ENCODE measurements at places on chromosomes 7 and 10. TPM values are rescaled to one million over a fixed set of nuclear protein-coding genes. Genes with fewer than 3 reads are reported as not detected.

The RAMP3 gene
- total RNA-seq = 116 TPM

The C7orf57 gene
- not detected for total RNA-seq

The PON1 gene
- total RNA-seq = not detected

The ZPBP gene
- not detected for total RNA-seq

The WNT8B gene
- not detected for total RNA-seq

Data from dermis blood vessel endothelial cell (primary cell).